ENCODE measurements at places on chromosomes 7 and 10.

DNA sequence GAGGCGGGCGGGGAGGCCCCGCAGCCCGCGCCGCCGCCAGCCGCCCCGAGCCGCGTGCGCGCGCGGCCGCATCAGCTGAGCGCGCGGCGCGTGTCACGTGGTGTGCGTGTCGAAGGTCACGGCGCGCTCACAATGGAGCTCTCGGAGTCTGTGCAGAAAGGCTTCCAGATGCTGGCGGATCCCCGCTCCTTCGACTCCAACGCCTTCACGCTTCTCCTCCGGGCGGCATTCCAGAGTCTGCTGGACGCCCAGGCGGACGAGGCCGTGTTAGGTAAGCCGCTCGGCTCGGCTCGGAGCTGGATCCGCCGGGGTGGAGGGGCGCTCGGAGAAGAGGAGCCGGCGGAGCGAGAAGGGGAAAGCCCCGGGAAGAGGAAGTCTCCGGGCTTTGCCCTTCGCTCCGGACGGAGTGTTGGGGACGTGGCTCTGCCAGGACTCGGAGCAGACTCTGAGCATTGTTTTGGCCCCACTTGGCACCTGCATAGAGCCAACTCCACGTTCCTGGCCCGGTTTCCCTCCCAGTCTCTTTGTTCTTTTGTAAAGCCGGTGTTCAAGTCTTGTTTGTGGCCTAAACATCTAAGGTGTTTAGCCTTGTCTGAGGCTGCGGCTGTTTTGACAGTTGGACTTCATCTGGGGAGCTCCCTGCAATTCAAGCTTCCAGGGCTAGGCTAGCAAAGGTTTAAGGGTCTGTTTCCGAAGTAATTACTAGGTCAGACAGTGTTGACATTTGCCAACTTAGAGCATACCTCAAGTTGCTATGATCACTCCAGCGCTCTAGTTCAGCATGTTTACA, at the start of gene COMMD3:
TSS of gene COMMD3 (plus strand) at position 103 of the 790 bp plus-strand sequence. CDS start at position 133, 30 bp downstream.
- H3K36me3 ChIP-seq = no peaks in the 10 kb centered on the region
- H3K27me3 ChIP-seq = no peaks in the 10 kb centered on the region
- H3K4me1 ChIP-seq = no peaks in the 10 kb centered on the region
- H3K27ac ChIP-seq = peak within 1 kb of the TSS; percentile 87
- peak; percentile 91 for DNase-seq

DNA sequence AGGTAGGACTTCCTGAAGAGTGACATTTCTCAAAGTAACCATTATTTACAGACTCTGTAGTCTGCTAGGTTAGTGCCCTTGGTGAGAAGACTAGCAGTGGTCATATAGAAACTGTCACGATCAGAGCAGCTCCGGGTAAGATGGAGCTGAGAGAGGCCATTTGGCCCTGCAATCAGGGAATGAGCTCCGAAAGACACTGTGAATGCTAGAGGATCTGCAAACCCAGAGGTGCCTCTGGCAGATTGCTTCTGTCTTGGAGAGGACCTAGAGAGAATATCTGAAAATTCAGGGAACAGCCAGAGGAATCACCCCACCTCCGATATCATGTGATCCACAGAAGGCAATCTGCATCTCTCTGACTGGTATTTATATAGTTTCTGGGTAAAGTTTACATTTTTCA, 246.9 kb upstream of the KMT2E start:
- no peaks in the 10 kb centered on the region for H3K27me3 ChIP-seq
- H3K4me3 ChIP-seq = no peak overlapping the region
- no peak for DNase-seq
- H3K27ac ChIP-seq = no peak overlapping the region

DNA sequence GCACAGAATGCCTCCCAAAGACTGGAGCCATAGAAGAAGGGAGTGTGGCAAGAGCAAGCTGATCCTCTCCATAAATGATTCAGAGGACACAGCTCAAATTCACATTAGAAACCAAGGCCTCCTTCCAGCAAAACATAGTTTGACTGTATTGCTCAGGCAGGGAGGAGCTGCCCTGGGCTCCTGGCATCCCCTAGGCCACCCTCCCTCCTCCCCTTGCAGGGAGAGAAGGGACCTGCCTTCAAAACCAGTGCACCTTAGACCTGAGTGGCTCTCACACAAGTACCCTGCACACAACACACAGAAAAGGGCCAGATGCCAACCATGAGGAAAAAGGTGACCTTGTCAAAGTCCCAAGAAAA, 64.7 kb downstream of the CREB3L2 start:
- H3K4me3 ChIP-seq = no peak overlapping the region
- DNase-seq = no peak
- H3K27ac ChIP-seq = no peak overlapping the region
- no peaks in the 10 kb centered on the region for H3K27me3 ChIP-seq
- H3K4me1 ChIP-seq = peaks cover 30% of the 10 kb centered on the region

GRCh38 chr10:1375346-1376170, 319.4 kb downstream of the WDR37 start:
- DNase-seq = no peak
- no peak overlapping the region for H3K27ac ChIP-seq
- no peak overlapping the region for H3K4me3 ChIP-seq
- no peaks in the 10 kb centered on the region for H3K36me3 ChIP-seq
- H3K4me1 ChIP-seq = no peaks in the 10 kb centered on the region
- no peaks in the 10 kb centered on the region for H3K27me3 ChIP-seq

GRCh38 chr7:11517853-11518252, 314.1 kb downstream of the THSD7A start:
- no peaks in the 10 kb centered on the region for H3K27me3 ChIP-seq
- no peak for DNase-seq
- H3K36me3 ChIP-seq = no peaks in the 10 kb centered on the region
- no peak overlapping the region for H3K27ac ChIP-seq

- peaks cover 1% of the 10 kb centered on the region for H3K4me1 ChIP-seq
- DNase-seq = no peak
- H3K27me3 ChIP-seq = no peaks in the 10 kb centered on the region
These were observed 298.1 kb downstream of the BICC1 start for GRCh38 chr10:58810751-58811150.

DNA sequence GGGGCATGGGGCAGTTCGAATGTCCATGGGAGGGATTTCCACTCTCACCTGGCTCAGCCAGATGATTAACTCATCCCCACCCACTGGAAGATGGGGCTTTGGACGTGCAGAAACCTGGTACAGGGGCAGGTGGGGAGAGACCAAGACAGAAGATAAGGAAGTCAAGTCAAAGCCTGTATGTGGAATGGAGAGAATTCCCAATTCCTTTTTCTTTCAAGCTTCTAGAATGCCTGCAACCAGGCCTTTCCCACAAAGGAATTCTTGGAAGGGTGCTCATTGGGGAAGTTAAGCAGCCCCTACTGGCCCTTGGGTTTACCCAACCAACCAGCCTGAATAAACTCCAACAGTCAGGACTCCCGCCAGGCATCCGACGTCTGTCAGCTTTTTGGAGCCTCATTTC, 39.1 kb downstream of the CCM2 start:
- no peaks in the 10 kb centered on the region for H3K27me3 ChIP-seq
- no peak overlapping the region for H3K4me3 ChIP-seq
- H3K36me3 ChIP-seq = no peaks in the 10 kb centered on the region
- no peaks in the 10 kb centered on the region for H3K4me1 ChIP-seq
- H3K27ac ChIP-seq = no peak overlapping the region
- no peak for DNase-seq

- no peaks in the 10 kb centered on the region for H3K36me3 ChIP-seq
- H3K4me3 ChIP-seq = no peak overlapping the region
- DNase-seq = no peak
These were observed 123.2 kb downstream of the SLC16A9 start for GRCh38 chr10:59586407-59586891.

- H3K36me3 ChIP-seq = no peaks in the 10 kb centered on the region
- no peak for DNase-seq
- H3K4me1 ChIP-seq = no peaks in the 10 kb centered on the region
- H3K27me3 ChIP-seq = no peaks in the 10 kb centered on the region
These were observed 15.5 kb upstream of the MICALL2 start for GRCh38 chr7:1474736-1475135.

GRCh38 chr7:119748251-119748860, 524.6 kb upstream of the KCND2 start:
- no peak overlapping the region for H3K27ac ChIP-seq
- H3K4me3 ChIP-seq = no peak overlapping the region
- DNase-seq = no peak
- no peaks in the 10 kb centered on the region for H3K27me3 ChIP-seq
- no peaks in the 10 kb centered on the region for H3K36me3 ChIP-seq

DNA sequence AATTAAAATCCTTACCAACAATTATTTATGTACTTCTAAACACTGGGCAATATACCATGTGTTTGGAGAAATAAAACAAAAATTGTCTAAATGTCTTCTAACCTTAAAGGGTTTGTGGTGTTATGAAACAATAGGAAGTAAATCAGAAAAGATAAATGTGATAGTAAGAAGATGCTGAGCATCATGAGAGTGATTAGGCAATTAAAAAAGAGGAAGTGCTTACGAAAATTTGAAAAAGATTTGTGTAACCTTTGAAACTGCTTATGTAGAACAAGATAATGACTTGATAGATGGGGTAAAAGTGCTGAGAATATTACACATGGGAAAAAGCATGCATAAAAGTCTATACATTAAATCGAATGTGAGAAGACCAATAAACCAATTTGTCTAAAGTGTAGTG, 573.4 kb upstream of the CNTNAP2 start:
- no peaks in the 10 kb centered on the region for H3K4me1 ChIP-seq
- no peaks in the 10 kb centered on the region for H3K27me3 ChIP-seq
- no peaks in the 10 kb centered on the region for H3K36me3 ChIP-seq
- no peak overlapping the region for H3K4me3 ChIP-seq
- no peak overlapping the region for H3K27ac ChIP-seq

DNA sequence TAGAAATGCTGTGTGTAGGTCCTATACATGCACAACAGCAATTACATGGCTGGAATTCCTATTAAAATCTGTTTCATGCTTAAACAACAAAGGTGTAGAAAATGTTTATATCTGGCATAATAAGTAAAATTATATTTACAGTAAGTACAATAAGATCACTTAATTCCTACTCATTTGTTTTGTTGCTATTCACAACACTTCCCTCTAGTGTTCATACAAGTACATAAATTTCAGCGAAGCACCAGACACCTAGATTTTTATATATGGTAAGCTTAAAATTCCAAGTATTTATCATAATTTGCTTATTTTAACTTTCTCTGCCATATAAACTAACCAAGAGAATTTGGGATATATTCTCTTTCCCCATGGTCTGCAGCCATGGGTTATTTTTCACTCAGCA, 51.8 kb upstream of the ANK3 start:
- no peak for DNase-seq
- H3K27me3 ChIP-seq = no peaks in the 10 kb centered on the region
- no peak overlapping the region for H3K27ac ChIP-seq
- no peaks in the 10 kb centered on the region for H3K36me3 ChIP-seq

DNA sequence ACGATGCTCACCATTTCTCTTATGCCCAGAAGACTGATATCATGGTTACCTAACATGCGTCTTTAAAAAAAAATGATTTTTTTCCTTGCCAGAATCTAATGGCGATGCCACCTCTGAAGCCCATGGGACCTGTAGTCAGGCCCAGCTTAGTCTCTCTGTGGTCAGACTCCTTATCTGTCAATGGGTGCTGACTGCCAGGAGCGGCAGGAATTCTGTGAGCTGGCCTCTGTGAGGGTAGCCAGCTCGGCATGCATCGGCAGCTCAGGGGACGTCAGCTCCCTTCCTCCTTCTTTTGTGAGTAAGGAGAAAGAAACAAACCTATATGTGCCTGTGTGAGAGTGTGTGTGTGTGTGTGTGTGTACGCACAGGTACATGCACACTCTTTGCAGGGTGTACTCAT, 49.9 kb upstream of the ZRANB1 start:
- H3K27me3 ChIP-seq = no peaks in the 10 kb centered on the region
- H3K27ac ChIP-seq = no peak overlapping the region
- no peaks in the 10 kb centered on the region for H3K4me1 ChIP-seq
- no peaks in the 10 kb centered on the region for H3K36me3 ChIP-seq
- DNase-seq = no peak

DNA sequence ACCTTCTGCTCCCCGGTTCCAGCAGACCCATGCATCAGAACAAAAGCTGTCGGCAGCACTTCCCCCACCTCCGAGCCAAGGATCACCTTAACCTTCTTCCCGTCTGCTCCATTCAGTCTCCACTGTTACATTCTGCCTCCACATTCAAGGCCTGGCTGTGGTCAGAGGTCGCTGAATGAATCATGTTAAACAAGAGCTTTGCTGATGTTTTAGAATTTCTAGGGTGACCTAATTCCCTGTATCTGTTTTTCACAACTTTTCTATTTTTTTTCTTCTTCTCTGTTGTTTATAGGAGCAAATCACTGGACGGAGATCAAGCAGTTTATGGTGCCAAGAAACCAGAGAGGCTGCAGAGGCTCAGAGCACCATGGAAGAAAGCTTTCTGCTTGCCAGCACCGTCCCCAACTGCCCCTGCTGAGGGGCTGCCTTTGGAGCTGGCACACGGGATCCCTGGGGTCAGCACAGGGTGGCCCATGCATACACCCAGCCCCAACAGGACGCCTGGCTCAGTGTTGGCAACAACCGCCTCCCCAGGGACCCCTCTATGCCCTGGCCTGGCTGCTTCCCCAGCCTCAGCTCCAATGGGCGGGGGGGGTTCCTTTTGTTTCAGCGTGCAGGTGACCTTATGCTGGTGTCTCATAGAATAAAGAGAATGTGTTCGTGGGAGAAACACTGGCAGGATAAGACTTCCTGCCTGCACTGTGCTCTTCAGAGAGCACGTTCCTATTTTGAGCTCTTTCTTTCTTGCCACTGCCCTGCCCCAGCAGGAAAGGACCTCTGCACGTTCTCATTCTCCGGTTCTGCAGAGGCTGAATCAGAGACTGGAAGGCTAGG, 182.7 kb upstream of the LYZL2 start:
- H3K27me3 ChIP-seq = no peaks in the 10 kb centered on the region
- H3K4me1 ChIP-seq = peaks cover 17% of the 10 kb centered on the region
- peak; percentile 80 for DNase-seq
- H3K4me3 ChIP-seq = no peak overlapping the region
- no peaks in the 10 kb centered on the region for H3K36me3 ChIP-seq
- H3K27ac ChIP-seq = peak overlapping the region; percentile 49

DNA sequence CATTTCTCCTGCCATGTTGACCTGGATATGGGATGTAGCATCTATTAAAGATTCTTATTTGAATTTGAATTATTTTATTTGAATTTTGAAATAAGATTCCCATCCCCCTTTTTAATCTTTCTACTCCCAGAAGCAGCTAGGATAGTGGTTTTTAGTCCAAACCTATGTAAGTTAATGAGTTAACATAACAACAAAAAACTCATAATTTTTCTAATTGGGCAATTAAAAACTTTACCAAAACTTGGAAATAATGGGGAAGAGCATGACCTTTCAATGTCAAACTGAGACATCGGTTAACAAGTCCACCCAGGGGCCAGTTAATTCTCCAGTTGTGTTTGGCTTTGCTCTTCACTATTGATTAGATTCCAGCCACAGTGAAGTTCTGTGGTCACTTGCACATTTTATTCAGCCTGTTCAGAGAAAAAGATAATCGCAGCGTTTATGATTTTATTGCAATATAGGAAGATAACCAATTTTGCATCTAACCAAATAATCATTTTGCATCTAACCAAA, 1.2 kb upstream of the FAM13C start:
- no peak overlapping the region for H3K4me3 ChIP-seq
- no peaks in the 10 kb centered on the region for H3K27me3 ChIP-seq
- peak overlapping the region; percentile 88 for H3K27ac ChIP-seq
- H3K4me1 ChIP-seq = peaks cover 14% of the 10 kb centered on the region
- no peak for DNase-seq
- H3K36me3 ChIP-seq = no peaks in the 10 kb centered on the region

GRCh38 chr7:94303695-94304094, 91.0 kb upstream of the COL1A2 start:
- H3K4me3 ChIP-seq = no peak overlapping the region
- H3K36me3 ChIP-seq = no peaks in the 10 kb centered on the region
- no peak for DNase-seq
- H3K27ac ChIP-seq = peak overlapping the region; percentile 24
- peaks cover 21% of the 10 kb centered on the region for H3K4me1 ChIP-seq

All from ovary (tissue), 10 donors.